ENCODE measurements at places on chromosomes 2 and 18. TPM values are rescaled to one million over a fixed set of nuclear protein-coding genes. Genes with fewer than 3 reads are reported as not detected.

The SERPINB7 gene
- total RNA-seq, result 0.22 TPM

The QPCT gene
- total RNA-seq, result 0.60 TPM

The DYSF gene
- total RNA-seq, result 96.5 TPM

DNA sequence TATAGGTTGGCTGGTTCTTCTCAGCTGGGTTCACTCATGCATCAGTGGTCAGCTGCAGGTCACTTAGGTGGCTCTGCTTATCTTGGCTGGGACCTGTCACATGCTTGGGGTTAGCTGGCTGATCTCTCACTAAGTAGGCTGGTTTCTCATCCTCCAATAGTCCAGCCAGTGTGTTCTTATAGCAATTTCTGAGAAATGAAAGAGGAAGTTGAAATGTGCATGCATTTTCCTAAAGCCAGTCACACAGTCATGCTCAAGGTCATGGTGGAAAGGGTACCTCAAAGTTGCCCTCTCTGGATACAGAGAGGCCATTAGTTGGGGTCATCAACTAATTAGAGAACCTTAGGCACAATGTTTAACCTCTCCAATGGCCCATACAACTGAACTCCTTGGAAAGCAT, 64.4 kb downstream of the KLHL29 start:
- DNase-seq, result no peak

DNA sequence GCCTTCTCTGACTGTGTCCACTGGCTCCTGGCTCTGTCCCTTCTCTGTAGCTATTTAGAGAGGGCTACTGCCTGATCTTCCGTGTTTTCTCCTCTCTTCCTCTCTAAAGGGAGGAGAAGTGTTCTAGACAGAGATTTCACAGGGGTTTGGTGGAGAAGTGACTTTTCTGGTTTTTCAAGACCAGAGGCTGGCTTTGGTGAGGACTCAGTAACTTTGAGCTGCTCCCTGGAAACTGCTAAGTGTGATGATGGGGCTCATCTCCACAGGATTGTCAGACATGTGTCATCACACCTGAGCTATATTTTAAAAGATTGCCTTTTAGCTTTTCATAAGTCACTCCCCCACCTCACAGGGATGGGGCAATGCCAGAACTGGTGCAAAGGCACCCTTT, 6.2 kb downstream of the MAL start:
- no peak for DNase-seq
